ENCODE measurements at places on chromosomes 13 and 19. TPM values are rescaled to one million over a fixed set of nuclear protein-coding genes. Genes with fewer than 3 reads are reported as not detected.
A peak's percentile ranks its signal among the peaks of the same experiment; 100 is the strongest.

GRCh38 chr19:5893907-5894703 lies 9.5 kb downstream of the NDUFA11 start:
- H3K4me1 ChIP-seq: no peaks in the 10 kb centered on the region
- no peaks in the 10 kb centered on the region for H3K27me3 ChIP-seq
- peak overlapping the region; percentile 94 for H3K27ac ChIP-seq

GRCh38 chr13:98143601-98144026 lies 720 bp downstream of the FARP1 start:
- peak overlapping the region; percentile 60 for H3K4me3 ChIP-seq
- no peak for DNase-seq
- no peaks in the 10 kb centered on the region for H3K4me1 ChIP-seq
- H3K27ac ChIP-seq: peak overlapping the region; percentile 57
- H3K27me3 ChIP-seq: no peaks in the 10 kb centered on the region
- no peaks in the 10 kb centered on the region for H3K36me3 ChIP-seq

DNA sequence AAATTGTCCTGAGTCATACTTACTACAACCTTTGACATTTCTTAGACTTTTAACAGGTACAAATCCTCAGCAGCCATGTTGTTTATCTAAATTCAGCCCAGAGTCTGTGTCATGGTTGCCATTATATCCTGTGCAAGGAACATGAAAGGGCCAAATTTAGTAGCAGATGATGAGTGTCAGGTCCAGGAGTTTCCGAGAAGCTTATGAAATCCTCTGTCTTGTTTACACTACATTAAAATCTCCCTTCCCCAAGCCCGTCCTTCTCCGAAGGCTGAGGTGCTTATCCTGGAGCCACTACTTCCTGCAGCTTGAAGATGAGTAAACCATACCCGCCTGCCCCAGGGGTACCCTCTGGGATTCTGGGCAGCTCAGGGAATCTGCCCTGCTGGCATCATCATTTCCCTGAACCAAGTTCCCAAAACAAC lies 102.6 kb upstream of the SERP2 start:
- H3K36me3 ChIP-seq: no peaks in the 10 kb centered on the region
- no peaks in the 10 kb centered on the region for H3K27me3 ChIP-seq
- DNase-seq: no peak
- H3K27ac ChIP-seq: peak overlapping the region; percentile 78
- H3K4me1 ChIP-seq: no peaks in the 10 kb centered on the region
- H3K4me3 ChIP-seq: no peak overlapping the region

DNA sequence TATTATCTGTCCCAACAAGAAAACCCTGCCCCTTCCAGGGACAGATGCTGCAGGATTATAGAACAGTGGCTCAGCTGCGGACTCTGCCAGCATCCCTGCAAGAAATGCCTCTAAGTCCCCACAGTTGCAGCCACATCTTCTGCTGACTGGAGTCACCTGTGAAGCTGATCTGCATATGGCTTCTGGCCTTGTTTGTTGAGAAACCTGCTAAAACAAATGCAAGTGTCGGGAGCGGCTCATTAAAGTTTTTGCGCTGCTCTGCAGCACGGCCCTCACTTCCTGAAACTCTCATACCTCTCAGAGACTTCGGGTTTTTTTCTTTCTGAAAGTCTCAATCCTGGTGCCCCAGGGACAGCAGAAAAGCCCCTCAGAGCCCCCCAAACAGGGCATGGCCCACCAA lies 725.0 kb downstream of the UQCRFS1 start:
- H3K27ac ChIP-seq: no peak overlapping the region
- DNase-seq: no peak
- H3K4me3 ChIP-seq: no peak overlapping the region
- H3K27me3 ChIP-seq: no peaks in the 10 kb centered on the region
- H3K4me1 ChIP-seq: no peaks in the 10 kb centered on the region

GRCh38 chr13:44566601-44567000 lies 9.5 kb downstream of the TSC22D1 start:
- H3K27ac ChIP-seq: no peak overlapping the region
- peaks cover 9% of the 10 kb centered on the region for H3K4me1 ChIP-seq
- DNase-seq: no peak
- no peaks in the 10 kb centered on the region for H3K27me3 ChIP-seq

- no peak overlapping the region for H3K27ac ChIP-seq
- H3K4me3 ChIP-seq: no peak overlapping the region
- H3K4me1 ChIP-seq: peaks cover 14% of the 10 kb centered on the region
These were observed 11.5 kb upstream of the TNFSF9 start for GRCh38 chr19:6519289-6519688.

- no peak overlapping the region for H3K4me3 ChIP-seq
- peaks cover 59% of the 10 kb centered on the region for H3K4me1 ChIP-seq
- no peak for DNase-seq
- no peaks in the 10 kb centered on the region for H3K27me3 ChIP-seq
- H3K27ac ChIP-seq: peak overlapping the region; percentile 90
These were observed 3.2 kb downstream of the EPN1 start for GRCh38 chr19:55678121-55678671.

- H3K27ac ChIP-seq: no peak overlapping the region
- no peak overlapping the region for H3K4me3 ChIP-seq
- no peaks in the 10 kb centered on the region for H3K36me3 ChIP-seq
These were observed 81.5 kb downstream of the IER2 start for GRCh38 chr19:13231663-13232062.

MAB21L1 gene
- total RNA-seq: 0.85 TPM

GRCh38 chr13:44305917-44306370 lies 67.7 kb upstream of the SERP2 start:
- no peaks in the 10 kb centered on the region for H3K36me3 ChIP-seq
- peaks cover 74% of the 10 kb centered on the region for H3K4me1 ChIP-seq
- H3K27me3 ChIP-seq: no peaks in the 10 kb centered on the region
- peak overlapping the region; percentile 72 for H3K27ac ChIP-seq
- DNase-seq: no peak

DNA sequence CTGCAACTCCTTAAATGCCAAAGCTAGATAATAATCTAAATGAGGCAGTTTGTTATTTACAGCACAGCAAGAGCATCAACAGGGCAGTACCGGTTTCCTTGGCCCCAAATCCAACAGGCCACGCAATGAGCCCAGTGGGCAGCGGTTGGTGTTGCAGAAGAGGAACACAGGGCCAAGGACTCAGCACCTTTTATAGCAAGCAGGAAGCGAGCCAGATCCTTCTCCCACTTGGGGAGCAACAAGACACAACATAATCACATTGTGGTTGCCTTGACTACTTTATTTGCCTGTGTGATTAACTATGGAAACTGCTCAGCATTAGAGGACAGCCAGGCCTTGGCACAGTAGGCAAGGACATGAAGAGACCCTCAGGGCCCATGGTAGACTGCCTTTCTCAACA lies 67.1 kb upstream of the HTR2A start:
- no peaks in the 10 kb centered on the region for H3K27me3 ChIP-seq
- no peaks in the 10 kb centered on the region for H3K4me1 ChIP-seq
- H3K27ac ChIP-seq: no peak overlapping the region
- DNase-seq: no peak
- H3K36me3 ChIP-seq: no peaks in the 10 kb centered on the region
- H3K4me3 ChIP-seq: no peak overlapping the region

DNAAF3 gene
- 2.7 TPM for total RNA-seq

- no peak overlapping the region for H3K27ac ChIP-seq
- no peaks in the 10 kb centered on the region for H3K4me1 ChIP-seq
- H3K4me3 ChIP-seq: no peak overlapping the region
- no peaks in the 10 kb centered on the region for H3K27me3 ChIP-seq
These were observed 1090.4 kb downstream of the PCDH9 start for GRCh38 chr13:66139701-66140100.

DNA sequence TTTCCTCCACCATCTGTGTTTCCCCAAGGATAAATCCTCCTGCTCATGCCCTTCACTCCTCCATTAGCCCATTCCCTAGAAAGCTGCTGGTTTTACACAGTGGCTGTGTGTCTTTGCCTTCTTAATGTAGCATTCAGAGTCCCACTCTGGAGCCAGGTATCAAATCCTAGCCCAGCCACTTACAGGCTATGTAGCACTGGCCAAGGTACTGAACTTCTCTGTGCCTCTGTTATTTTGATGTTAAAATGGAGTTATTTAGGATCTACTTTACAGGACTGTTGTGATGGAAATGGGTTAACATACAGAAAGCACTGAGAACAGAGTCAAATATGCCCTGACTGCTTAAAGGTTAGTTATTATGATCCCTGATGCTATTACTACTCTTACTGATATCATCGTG lies 1.5 kb upstream of the ZSCAN4 start:
- H3K27ac ChIP-seq: no peak overlapping the region
- no peak overlapping the region for H3K4me3 ChIP-seq
- no peak for DNase-seq
- no peaks in the 10 kb centered on the region for H3K27me3 ChIP-seq
- no peaks in the 10 kb centered on the region for H3K4me1 ChIP-seq

GRCh38 chr13:45626731-45627374 lies 11.3 kb upstream of the ERICH6B start:
- H3K27ac ChIP-seq: no peak overlapping the region
- no peak overlapping the region for H3K4me3 ChIP-seq
- H3K4me1 ChIP-seq: no peaks in the 10 kb centered on the region
- no peak for DNase-seq
- H3K36me3 ChIP-seq: no peaks in the 10 kb centered on the region

DACT3 gene
- total RNA-seq: 23.5 TPM

ZNF888 gene
- total RNA-seq: 1.3 TPM

DIRAS1 gene
- 36.5 TPM for total RNA-seq

GRCh38 chr19:2385053-2385721 lies 25.1 kb downstream of the TMPRSS9 start:
- no peaks in the 10 kb centered on the region for H3K27me3 ChIP-seq
- H3K4me1 ChIP-seq: no peaks in the 10 kb centered on the region
- no peak overlapping the region for H3K4me3 ChIP-seq

- H3K4me3 ChIP-seq: no peak overlapping the region
- no peak for DNase-seq
- H3K4me1 ChIP-seq: peaks cover 72% of the 10 kb centered on the region
- H3K27ac ChIP-seq: peak overlapping the region; percentile 96
- H3K27me3 ChIP-seq: no peaks in the 10 kb centered on the region
These were observed 5.8 kb upstream of the JUNB start for GRCh38 chr19:12785431-12786031.

- H3K27me3 ChIP-seq: no peaks in the 10 kb centered on the region
- H3K4me1 ChIP-seq: no peaks in the 10 kb centered on the region
- H3K4me3 ChIP-seq: no peak overlapping the region
- no peak overlapping the region for H3K27ac ChIP-seq
- H3K36me3 ChIP-seq: no peaks in the 10 kb centered on the region
These were observed 908.2 kb downstream of the EFNB2 start for GRCh38 chr13:105627270-105627669.

LYPD3 gene
- total RNA-seq: 0.90 TPM

UPK1A gene
- total RNA-seq: not detected

DNA sequence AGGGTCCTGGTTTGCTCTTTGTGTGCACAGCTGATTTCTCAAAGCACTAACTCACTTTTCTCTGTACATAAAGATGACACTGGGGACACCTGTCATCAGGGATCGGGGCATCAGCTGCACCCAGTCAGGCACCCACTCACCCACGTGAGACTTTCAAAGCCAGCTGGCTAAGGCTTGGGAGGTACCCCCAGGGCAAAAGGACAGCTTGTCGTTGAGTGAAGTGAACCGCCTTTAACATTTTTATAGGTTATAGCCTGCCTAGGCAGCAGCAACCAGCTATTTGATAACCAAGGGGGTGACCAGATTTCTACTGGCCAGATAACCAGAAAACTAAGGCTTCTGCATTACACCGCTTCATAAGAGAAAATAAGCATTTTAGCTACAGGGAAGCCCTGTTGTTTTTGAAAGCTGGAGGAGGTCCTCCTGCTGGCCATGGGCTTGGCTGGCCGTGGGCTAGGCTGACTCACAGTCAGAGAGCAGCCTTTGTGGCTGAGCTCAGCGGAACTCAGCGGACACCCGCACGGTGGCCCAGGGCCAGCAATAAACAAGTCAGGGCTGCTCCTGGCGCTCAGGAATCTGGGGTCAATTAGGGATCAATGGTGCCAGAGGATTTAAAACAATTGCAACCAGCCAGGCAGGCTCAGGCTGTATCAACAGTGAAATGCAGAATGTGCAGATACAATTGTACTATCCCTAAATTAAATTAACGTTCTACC lies 57.1 kb downstream of the ALOX5AP start:
- H3K27me3 ChIP-seq: no peaks in the 10 kb centered on the region
- peak overlapping the region; percentile 4 for H3K27ac ChIP-seq
- H3K4me1 ChIP-seq: no peaks in the 10 kb centered on the region
- H3K36me3 ChIP-seq: no peaks in the 10 kb centered on the region
- H3K4me3 ChIP-seq: no peak overlapping the region

DNA sequence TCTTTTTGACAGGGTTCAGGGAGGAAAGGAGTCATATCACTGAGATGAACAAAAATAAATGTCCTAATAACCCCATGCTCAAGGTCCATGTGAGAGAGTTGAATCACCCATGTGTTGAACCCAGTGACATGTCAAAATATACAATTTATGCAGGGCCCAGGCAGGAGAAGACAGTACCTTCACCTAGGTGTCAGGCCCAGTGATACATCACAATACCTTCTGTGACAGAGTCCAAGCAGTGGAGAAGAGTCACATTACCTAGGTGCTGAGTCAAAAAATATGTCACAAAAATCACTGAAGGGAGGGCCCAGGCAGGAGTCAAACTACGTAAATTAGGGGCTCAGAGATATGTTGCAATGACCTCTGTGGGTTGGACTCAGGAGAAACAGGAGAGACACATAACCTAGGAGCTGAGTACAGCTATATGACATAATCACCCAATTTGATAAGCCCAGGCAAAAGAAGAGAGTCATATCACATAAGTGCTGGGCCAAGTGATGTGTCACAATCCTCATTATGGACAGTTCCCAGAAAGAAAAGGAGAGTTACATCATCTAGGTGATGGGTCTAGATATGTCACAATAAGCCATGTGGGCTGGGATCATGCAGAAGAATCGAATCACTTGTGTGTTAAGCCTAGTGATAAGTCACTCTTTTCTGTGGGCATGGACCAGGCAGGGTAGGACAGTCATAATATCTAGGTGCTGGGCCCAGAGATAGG lies 13.8 kb upstream of the ZNF724 start:
- no peaks in the 10 kb centered on the region for H3K27me3 ChIP-seq
- H3K36me3 ChIP-seq: peaks cover 34% of the 10 kb centered on the region
- H3K4me1 ChIP-seq: no peaks in the 10 kb centered on the region

DNA sequence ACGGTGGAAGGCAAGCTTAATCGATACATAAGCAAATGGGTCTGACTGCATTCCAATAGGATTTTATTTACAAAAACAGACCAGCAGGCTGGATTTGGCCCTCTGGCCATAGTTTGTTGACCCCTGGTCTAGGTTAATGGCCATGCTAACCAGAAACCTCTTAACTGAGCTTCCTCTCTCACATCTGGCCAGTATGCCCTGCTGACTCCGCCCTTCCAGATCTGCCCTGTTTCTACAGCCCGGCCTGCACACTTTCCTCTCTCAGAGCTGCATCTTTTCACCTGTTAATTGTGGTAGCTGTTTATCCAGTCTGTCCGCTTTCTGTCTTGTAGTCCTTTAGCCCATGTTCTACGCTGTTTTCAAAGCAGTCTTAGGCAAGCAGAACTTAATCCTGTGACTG lies 25.6 kb downstream of the EDNRB start:
- H3K36me3 ChIP-seq: no peaks in the 10 kb centered on the region
- H3K27me3 ChIP-seq: peaks cover 3% of the 10 kb centered on the region
- H3K4me1 ChIP-seq: peaks cover 29% of the 10 kb centered on the region

DNA sequence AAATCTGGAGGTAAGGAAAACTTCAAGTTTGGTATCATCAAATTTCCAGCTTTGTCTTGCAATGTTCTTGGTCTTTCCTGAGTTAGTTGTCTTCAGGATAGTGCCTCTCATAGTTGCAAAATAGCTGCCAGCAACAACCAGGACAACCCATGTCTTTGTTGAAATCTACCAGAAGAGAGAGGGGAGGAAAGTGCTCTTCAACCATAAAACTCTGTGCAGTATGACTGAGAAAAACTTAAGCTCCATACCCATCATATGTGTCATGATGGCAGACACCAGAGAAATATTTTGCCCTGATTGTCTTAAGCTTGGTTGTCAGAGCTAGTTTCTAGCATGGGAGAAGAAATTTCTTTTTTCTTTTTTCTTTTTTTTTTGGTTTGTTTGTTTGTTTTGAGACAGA lies 103.3 kb downstream of the SPRY2 start:
- no peaks in the 10 kb centered on the region for H3K36me3 ChIP-seq
- no peaks in the 10 kb centered on the region for H3K27me3 ChIP-seq
- H3K4me1 ChIP-seq: peaks cover 12% of the 10 kb centered on the region
- H3K27ac ChIP-seq: no peak overlapping the region
